ENCODE measurements at places on chromosomes 7 and 10.
A peak's percentile ranks its signal among the peaks of the same experiment; 100 is the strongest.

GRCh38 chr7:34776748-34777358 is 118.8 kb downstream of the NPSR1 start:
- DNase-seq: no peak

DNA sequence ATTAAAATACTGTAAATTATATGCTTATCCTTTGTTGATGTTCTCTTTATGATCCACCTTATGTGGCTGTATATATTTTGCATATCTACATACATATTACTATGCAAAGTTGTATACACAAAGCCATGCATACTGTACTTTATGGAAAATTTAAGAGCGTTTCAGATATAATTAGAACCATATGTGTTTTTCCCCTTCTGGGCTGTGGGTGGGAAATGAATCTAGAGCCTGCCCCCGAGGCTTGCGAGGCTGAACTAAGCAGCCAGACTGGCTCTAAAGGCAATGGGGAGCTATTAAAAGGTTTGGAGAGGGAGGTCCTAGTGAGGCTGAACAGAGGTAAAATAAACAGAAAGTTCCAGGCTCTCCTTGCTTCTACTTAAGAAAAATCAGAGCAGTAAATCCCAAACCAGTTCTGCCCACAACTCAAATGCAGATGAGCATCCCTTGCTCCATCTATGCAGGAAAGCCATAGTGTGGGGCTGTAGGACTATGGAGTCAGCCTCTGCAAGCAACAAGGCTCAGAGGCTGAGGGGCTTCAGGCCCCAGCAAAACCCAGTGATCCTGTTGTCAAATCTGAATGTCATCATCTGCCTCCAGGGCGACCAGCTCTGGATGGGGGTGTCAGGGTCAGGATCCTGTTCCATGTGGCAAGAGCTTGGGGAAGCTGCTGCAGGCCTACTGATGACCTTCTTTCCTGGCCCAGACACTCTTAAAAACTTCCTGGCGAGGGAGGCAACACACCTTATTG is 14.1 kb upstream of the DDIT4 start:
- DNase-seq: no peak

DNA sequence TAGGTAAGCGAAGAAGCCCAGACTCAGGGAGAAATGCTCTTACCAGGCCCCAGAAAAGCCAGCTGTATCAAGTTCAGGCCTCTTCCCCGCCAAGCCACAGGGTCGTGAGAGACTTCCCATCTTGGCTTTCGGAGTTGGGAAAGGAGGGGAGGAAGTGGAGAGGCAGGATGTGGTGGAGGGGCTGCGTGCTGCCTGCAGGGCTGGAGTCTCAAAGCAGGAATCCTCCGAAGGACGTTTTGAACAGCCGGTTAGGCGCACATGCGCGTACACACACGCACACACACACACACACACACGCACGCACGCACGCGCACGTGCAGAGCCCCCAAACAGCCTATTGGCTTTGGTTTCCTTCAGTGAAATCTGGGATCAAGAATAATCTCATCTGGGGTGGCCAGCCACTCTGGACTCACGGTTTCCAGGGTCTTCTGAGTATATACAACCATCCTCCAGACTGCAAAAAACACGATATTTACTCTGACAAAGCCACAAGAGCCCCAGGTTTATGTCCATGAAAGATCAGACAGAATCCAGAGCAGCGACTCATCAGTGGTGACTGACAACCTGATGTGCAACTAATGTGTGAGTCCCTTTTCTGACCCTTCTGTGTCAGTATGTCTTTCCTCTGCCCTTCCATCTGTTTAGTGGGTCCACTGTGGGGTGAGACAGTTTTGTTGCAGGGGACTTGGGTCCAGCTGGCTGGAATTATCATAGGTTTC is 115.0 kb upstream of the ZNF438 start:
- peak; percentile 36 for DNase-seq

GRCh38 chr10:117464176-117464575 is 78.4 kb upstream of the EMX2 start:
- no peak for DNase-seq

DNA sequence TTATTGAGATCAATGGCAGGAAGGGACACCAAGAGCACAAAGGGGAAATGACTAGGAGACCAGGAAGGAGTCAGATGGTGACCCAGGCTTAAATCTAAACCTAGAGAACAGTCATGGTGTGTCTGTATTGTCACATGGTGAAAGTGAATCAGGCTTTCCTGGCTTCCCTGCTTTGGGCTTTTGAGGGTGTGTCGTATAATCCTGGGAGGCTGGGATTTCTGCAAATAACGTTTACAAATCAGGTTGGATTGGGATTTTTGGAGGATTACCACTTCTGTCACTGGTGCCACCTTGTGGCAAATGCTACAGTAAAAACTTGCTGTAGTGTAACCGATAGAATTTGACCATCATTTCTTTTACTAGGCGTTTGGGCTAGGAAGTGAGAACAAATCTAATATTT is 502.6 kb downstream of the NRG3 start:
- DNase-seq: no peak

GRCh38 chr10:49615213-49615612 is 1.4 kb downstream of the CHAT start:
- DNase-seq: no peak

GRCh38 chr7:129047761-129048160 is 7.2 kb downstream of the TNPO3 start:
- no peak for DNase-seq

DNA sequence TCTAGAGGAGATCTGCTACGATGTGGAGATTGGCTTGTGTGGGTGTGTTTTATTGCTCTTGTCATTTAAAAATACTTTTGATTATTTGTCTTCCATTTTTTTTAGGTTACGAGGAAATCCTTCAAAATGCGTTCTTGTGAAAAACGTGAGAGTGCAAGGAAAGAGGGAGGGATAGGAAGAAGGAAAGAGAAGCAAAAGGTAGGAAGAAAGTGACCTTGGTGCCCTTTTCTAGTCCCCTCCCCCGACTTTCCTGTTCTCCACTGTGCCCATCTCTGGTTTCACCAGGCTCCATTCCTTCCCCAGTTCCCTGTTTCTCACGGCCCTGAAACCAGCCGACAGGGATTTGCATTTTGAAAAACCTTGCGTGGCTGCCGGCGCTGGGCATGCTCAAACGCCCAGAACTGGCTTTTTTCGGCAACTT is 506 bp upstream of the GNAI1 start:
- DNase-seq: no peak

GRCh38 chr10:62019685-62020359 is 118.3 kb downstream of the ARID5B start:
- DNase-seq: no peak

DNA sequence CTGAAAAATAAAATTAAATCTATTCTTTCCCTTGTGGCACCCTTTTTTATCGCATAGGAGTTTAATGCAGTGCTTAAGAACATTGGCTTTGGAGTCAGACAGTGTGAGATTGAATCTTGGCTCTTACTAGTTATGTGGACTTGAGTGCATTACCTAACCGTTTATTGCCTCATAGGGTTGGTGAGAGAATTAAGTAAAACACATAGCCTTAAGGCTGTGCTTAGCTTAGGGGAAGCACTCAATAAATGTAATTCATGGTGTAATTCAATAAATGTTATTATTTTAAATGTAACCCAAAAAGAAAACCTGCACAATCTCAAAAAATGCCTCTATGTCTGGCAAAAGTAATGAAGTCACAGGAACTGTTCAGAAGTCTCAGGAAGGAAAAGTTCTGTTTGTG is 2.7 kb downstream of the STK17A start:
- no peak for DNase-seq

GRCh38 chr7:47786557-47787248 is 161.6 kb downstream of the PKD1L1 start:
- peak; percentile 100 for DNase-seq

- no peak for DNase-seq
Observed at GRCh38 chr10:43317422-43317821, 50.6 kb upstream of the RASGEF1A start.

- DNase-seq: no peak
Observed at GRCh38 chr10:70320751-70321150, 36.9 kb upstream of the NPFFR1 start.

DNA sequence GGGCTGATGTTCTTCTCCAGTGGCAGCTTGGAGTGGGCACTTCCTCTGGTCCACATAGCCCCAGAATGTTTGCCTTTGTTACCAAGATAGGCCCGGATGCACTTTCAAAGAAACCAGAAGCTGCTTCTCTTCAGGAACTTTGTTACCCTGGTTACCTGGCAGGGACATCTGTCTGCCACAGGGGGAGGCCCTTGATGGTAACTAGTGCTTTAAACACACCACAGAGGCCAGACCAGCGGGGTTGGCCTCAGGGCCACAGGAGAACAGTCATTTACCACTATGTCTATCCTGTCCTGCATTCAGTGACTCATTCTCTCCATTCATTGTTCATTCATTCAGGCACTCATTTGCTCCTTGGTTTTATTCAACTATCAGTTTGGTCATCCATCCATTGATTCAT is 11.9 kb upstream of the PLEKHA1 start:
- DNase-seq: no peak

DNA sequence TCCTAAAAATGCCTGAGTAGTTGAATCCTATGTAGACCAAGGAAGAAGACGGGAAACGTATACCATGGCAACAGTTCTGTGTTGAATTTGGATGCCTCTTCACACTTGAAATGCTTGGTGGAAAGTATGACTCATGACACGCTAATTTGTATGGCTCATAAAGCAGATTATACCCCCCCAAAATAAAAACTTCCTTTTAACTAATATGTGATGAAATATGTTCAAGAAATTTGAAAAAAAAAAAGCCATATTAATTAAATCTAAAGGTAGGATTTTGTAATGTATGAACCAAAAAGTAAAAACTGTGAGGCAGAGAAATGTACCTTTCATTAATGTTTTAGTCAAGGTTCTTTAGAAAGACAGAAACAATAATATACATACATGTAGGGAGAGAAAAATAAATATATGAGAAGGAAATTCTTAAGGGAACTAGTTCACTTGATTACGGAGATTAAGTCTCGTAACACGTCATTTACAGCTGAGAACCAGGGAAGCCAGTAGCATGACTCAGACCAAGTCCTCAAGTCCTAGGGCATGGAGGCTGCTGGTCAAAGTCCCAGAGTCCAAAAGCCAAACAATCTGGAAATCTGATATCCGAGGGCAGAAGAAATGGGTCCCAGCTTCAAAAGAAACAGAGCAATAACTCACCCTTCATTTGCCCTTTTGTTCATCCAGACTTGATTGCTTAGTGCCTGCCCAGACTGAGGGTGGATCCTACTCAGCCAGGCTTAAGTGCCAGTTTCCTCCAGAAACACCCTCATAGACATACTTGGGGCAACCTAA is 485.1 kb downstream of the SEMA3D start:
- peak; percentile 98 for DNase-seq

- no peak for DNase-seq
Observed at GRCh38 chr7:82126576-82126975, 317.0 kb downstream of the CACNA2D1 start.

DNA sequence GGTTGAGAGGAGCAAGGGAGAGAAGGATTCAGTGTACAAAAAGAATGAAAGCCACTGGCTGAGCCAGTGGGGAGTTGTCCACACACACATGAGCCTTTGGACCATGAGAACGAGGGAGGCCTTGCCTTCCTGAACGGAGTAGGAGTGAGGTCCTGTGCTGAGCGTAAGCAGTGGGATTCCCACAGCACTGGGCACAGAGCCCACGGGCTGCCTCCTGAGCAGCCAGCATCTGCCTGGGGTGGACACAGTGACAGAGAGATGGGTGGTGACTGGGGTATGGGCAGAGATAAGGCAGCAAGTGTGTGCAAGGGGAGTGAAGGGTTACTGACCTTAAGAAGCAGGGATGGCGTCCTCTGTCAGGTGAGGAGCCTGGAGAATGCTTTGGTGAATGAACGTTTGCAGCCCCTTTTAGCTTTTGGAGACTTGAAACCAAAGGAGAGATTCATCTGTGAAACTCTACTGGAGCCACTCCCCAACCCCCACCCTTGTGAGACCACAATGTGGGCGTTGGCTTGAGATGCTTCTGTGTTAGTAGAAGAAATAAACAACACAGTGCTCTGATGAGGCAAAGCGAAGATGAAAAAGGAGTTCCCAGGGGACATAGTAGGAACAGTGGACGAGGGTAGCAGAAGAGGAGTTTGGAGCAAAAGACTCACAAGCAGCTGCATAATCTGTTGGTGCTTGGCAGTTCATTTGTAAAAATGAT is 56.5 kb downstream of the FIGNL1 start:
- no peak for DNase-seq

Data from retinal pigment epithelial cell (primary cell).